ENCODE measurements at places on chromosomes 13 and 19.

DNA sequence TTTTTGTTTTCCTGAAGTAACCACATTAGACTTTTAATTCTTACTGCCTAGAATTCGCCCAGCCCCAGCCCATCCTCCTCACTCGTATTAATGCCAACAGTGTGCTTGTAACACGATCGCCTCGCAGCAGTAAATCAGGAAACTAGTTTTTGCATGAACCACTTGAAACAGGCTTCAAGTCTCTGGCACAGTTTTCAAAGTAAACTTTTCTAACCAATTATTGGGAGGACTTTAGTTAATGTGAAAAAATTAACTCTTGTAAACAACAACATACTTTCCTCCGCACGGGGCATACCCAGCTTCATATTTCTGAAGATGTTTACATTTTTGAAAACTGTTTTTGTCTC lies 39.2 kb downstream of the TNFRSF19 start:
- no peak for DNase-seq

DNA sequence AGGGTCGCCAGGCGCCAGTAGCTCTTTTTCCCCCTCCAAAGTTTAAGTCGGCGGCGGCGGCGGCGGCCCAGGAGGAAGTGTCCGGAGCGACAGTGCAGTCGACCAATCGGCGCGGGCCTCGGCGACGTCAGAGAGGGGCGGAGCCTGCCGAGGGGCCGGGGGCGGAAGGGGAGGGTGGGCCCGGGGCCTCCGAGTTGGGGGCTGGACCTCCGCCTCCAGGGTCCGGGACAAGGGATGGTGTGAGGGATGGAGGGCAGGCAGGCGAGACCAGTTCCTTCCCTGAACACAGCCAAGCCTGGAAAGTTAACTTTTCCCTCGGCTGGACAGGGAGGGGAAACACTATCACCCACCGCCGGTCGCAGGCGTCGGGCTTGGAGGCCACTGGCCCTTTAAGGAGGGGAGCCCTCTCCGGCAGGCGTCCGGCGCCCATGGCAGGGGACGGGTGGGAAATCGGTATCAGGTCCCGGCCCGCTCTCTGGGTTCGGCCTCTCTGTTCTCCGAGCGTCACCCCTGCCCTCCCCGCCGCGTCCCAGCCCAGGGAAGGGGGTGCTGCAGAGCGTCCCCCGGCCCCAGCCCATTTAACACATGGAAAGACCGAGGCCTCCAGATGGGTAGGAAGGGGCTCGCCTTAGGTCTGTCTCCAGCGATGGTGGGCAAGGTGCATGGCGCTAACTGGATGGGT lies at the start of gene PRKD2:
PRKD2 (minus strand) TSS at position 81 of the 682 bp plus-strand sequence. CDS start 744 bp downstream, outside the sequence.
- DNase-seq: no peak

GRCh38 chr13:41978007-41978406 lies 17.1 kb upstream of the VWA8 start:
- no peak for DNase-seq

- DNase-seq: no peak
These were observed 25.7 kb downstream of the PTPRS start for GRCh38 chr19:5314907-5315298.

DNA sequence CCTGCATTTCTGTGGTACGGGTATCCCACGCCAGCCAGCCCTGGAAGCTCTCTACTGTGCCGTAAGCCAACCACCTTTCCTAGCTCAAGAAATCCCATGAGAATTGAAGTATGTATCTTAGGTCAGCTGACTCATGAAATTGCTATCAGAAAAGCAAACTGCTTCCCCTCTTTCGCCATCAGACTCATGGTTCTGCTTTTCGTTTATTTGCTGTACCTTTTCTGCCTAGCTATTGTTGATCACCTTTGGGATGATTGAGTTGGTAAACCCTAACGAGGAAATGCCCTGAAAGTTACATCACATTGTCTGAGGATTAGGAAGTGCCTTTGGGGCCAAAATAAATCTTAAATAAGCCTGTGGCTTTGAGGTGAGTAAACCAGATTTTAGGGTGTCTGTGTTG lies at the start of gene ADGRE3:
ADGRE3 (minus strand) TSS at position 81 of the 400 bp plus-strand sequence; CDS start at position 7, 74 bp downstream.
- DNase-seq: no peak

GRCh38 chr13:113216254-113217048 lies 7.0 kb downstream of the CUL4A start:
- no peak for DNase-seq

DNA sequence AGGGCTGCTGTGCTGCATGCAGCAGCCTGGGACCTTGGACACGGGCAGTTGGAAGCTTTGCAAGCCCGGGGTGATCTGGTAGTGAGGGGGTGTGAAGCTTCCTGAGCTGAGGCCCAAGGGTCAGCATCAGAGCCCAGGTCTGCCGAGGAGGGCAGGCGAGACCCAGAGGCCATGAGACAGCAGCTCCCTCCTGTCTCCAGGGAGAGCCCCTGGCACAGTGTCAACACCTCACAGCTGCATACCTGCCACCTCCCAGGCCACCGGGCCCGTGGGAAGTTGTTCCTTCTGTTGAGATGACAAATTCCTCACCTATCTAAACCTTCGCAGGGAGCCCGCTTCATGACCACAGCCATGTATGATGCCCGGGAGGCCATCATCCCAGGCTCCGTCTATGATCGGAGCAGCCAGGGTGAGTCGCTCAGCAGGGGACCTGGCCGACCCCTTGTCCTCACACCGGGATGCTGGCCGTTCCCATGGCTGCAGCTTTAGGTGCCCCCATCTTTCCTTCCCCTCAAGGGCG lies 32.1 kb downstream of the CERS1 start:
- no peak for DNase-seq

DNA sequence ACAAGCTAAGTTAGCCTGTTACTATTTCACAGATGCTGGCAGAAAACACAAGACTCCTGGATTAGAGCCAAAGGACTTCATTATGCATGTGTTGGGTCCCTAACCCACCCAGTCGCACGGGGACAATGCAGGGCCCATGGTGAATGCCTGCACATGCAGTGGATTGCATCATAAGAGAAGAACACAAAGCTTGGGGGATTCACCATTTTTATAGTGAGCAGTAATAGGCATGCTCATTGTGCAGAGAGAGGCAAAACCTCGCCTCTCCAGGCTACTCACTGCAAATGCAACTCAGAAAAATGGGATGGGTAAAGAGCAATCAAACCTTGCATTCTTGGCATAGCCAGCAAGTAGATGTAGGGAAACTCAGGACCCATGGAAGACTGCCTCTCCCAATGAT lies 115.8 kb downstream of the DIAPH3 start:
- DNase-seq: no peak

- no peak for DNase-seq
These were observed 285.9 kb downstream of the DNAJC15 start for GRCh38 chr13:43309311-43309710.

GRCh38 chr19:8721334-8721733 lies at the start of gene OR2Z1:
Gene OR2Z1 (plus strand): TSS chr19:8721634. CDS start chr19:8731029, 9,395 bp downstream.
- no peak for DNase-seq

DNA sequence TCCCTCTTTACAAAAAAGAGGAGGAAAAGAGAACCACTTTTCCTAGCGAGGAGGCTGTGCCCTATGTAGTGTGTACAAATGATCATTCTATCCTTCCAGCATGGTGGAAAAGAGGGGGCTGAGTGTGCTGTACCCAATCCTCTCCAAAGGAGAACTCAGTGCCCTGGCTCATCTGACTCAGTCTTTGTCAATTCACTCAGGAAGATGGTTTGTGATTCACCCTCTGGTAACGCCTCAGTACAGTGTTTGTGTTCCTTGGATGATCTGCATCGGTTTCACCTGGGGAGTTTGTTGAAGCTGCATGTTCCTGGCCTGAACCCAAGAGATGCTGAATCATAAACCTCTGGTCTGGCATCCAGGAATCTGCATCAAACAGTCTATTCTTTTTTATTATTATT lies 18.3 kb upstream of the ENOX1 start:
- no peak for DNase-seq

DNA sequence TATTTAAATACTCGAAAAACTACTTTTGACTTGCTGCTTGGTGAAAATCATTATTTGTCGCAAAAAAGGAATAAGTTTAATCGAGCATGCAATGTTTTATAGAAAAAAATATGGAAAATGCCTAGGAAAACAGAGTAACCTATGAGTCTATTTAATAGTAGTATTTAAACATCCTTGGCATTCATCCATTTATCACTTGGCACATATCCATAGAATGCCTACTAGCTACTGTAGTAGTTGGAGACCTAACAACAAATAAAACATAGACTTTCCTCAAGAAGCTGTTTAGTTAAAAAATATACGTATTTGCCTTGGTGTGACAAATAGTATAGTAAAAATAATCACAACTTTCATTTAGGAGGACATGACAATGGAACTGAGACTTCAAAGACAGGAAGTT lies 302.1 kb downstream of the DIAPH3 start:
- DNase-seq: no peak

- DNase-seq: no peak
These were observed 23.8 kb downstream of the LRFN3 start for GRCh38 chr19:35959968-35960320.

GRCh38 chr19:29410601-29411000 lies 115.2 kb upstream of the VSTM2B start:
- peak; percentile 29 for DNase-seq

DNA sequence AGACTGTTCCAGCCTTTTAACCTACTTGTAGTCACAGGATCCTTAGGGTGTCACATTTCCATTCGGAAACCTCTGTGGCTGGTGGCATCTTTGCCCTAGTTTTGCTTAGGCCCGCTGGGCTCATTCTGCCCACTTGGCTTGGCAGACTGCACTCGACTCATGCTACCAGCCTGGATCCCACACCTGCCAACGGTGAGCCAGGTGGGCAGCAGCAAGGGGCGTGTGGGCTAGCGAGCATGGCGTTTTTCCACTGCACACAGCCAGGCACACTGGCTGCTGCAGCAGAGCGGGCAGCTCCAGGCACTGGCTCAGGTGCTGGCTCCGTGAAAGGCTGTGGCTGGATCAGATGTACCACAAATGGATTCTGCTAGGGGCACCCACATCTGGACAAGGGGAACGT lies 838.2 kb downstream of the SLITRK6 start:
- no peak for DNase-seq

DNA sequence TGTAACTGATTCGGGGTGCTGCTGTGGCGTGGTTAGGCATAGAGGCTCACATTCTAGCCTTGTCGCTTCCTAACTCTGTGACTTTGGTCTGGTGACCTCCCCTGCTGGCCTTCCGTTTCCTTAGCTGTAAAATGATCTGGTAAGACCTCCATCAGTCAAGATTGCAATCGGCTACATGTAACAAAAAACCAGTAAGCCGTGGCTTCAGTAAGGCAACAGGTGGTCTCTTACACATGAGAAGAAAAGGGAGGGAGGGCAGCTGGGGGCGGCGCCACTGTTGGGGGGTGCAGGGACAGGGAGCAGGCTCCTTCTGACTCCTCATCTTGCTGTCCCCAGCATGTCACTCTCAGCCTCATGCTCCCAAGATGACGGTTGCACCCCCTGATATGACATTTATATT lies 148.0 kb downstream of the SIPA1L3 start:
- no peak for DNase-seq

- DNase-seq: no peak
These were observed 10.5 kb upstream of the LATS2 start for GRCh38 chr13:21071924-21072323.

GRCh38 chr19:41089959-41090358 lies 1.7 kb downstream of the CYP2A13 start:
- DNase-seq: no peak

GRCh38 chr19:13849991-13850909 lies 26.7 kb upstream of the NANOS3 start:
- no peak for DNase-seq

DNA sequence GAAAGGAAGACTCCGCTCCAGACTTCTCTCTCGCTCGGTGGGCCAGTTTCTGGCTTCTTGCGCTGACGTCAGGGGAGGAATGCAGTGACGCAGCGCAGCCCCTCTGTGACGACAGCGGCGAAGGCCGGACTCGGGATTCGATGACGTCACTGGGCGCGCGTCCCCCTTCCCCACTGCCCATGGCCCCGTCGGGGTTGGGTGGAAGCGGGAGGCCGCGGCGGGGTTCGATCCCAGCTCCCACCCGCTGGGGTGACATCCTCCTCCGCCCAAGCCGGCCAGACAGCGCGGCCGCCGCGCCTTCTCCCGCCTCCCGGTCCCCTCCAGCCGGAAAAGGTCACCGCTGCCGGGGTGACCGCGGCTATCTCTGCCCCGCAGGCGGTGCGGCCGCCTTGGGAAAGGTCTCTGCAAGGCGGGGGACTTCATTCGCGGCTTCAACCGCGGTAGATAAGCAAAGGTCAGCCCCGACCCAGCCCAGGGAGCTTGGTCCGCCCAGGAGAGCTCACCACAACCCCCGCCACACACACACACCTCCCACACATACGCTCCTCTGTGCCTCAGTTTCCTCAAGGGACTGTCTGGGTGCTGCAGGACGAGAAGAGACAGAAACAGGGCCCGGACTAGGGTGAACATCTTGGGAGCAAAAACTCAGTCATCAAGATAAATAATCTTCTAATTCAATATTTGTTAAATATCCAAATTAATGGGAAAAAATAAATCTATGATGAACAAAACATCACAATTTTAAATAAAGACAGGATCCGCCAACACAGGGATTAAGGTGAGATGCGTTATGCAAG lies 844 bp upstream of the RFX1 start:
- DNase-seq: no peak

GRCh38 chr13:66506979-66507378 lies 723.2 kb downstream of the PCDH9 start:
- no peak for DNase-seq

- DNase-seq: no peak
These were observed 83.9 kb downstream of the OLFM4 start for GRCh38 chr13:53112522-53112921.

GRCh38 chr19:28632371-28633080 lies 580.4 kb downstream of the UQCRFS1 start:
- DNase-seq: no peak

DNA sequence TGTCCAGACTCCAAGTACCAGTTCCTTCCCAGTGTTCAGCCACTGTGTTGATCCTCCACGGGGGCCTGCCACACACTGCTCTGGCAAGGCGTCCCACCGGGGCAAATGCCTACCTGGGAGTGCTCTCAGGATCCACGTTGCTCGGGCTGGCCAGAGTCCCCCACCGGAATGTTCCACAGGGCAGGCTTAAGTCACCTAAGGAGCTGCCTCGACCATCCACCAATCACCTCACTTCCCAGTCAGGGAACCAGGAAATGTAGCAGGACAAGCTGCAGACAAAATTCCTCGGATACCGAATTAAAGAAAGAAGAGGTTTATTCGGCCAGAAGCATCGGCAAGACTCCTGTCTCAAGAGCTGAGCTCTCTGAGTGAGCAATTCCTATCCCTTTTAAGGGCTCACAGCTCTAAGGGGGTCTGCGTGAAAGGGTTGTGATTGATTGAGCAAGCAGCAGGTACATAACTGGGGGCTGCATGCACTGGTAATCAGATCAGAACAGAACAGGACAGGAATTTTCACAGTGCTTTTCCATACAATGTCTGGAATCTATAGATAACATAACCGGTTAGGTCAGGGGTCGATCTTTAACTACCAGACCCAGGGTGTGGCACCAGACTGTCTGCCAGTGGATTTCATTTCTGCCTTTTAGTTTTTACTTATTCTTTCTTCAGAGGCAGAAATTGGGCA lies 56.9 kb upstream of the EDNRB start:
- no peak for DNase-seq

GRCh38 chr19:7393459-7393858 lies 44.7 kb downstream of the ARHGEF18 start:
- DNase-seq: no peak
